Fibroblast of the aortic adventitia (primary cell): ENCODE measurements at places on chromosomes 1 and 21. TPM values are rescaled to one million over a fixed set of nuclear protein-coding genes. Genes with fewer than 3 reads are reported as not detected.

The GRIK3 gene
- not detected in 2 replicates for total RNA-seq

The RAB42 gene
- total RNA-seq: 1.6 and 3.4 TPM in 2 replicates

The GJA5 gene
- total RNA-seq: 0.74 TPM in 1 of 2 replicates, not detected in the other

The USP16 gene
- 47.9 and 50.9 TPM in 2 replicates for total RNA-seq

The CHIA gene
- total RNA-seq: not detected in 2 replicates

The SAMD13 gene
- 1.4 and 3.1 TPM in 2 replicates for total RNA-seq

The IVL gene
- not detected in 2 replicates for total RNA-seq

The C8B gene
- total RNA-seq: not detected in 2 replicates

The CELA3B gene
- not detected in 2 replicates for total RNA-seq

The MRPL39 gene
- total RNA-seq: 7.6 and 36.1 TPM in 2 replicates

- peak; percentile 95 for DNase-seq
These were observed 20.2 kb downstream of the NUAK2 start for GRCh38 chr1:205301205-205301821.

- DNase-seq: no peak
These were observed 242.7 kb upstream of the USP24 start for GRCh38 chr1:55457874-55458273.

DNA sequence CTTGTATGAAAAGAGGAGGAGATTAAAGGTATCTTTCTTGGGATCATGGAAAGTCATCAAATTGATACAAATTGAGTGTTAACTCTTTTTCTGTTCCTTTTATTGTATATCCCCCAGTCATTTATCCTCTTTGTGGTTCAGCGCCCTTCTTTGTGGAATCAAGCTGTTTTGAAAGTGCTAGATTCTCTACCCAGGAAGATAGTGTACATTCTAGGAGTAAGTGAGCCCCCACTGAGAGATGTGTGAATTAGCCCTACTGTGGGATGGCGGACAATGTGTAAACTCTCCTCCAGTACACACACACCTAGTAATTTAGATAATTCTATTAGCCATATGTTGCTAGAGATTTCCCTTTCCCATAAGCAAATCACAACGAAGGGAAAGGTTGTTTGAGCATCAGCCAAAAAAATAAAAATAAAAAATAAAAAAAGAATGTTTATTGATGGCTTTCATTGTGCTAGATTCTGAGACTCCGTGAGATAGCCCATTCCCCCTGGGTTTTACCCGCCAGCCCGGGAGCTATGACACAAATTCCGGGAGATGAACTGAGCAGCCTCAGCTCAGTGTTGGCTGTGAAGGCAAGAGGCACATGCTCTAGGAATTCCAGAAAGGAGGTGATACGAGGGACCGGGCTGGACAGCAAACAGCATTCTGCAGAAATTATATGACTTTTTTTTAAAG, 378.4 kb upstream of the RUNX1 start:
- peak; percentile 34 for DNase-seq

- no peak for DNase-seq
These were observed 1.7 kb upstream of the DUSP10 start for GRCh38 chr1:221743416-221744208.

DNA sequence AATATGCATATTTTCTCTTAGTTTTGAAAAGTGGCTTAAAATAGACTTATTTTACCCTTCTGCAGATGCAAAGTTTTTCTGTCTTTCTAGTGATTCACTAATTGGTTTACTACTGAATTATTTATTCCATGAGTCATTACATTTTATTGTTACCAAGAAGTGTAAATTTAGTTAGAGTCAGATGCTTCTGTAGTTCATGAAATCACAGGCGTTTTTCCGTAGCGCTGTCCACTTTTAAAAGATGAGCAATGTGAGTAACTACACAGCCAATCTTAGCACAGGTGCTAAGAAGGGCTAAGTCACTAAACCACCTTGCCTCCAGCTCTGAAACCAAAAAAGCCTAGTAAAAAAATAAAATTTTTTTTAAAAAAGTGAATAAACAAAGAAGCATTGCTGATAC, 24.7 kb downstream of the RGS13 start:
- DNase-seq: no peak

DNA sequence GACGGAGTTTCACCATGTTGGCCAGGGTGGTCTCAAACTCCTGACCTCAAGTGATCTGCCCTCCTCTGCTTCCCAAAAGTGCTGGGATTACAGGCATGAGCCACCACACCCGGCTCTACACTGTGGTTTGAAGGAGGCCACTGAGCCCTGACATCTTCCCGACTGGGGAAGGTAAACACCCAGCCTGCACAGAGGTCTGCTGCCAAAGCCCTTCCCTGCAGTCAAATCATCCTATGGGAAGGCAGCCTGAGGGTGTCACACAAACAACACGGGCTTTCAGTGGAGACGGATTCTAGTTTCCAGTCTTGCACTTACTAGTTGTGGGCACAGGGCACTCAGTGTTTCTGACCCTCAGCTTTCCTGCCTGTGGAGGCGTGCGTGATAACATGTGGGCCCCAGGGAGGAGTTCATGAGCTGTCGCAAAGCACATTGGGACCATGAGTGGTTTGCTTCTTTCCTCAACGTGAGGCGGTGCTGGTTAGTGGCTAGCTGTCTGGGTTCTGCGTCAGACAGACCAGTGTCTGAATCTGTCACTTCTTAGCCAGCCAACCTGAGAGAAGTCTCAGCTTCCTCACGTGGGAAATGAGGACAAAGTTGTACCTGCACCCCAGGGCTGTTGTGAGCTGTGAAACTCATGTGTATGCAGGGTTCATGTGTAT, 21.5 kb upstream of the OPRD1 start:
- DNase-seq: no peak

DNA sequence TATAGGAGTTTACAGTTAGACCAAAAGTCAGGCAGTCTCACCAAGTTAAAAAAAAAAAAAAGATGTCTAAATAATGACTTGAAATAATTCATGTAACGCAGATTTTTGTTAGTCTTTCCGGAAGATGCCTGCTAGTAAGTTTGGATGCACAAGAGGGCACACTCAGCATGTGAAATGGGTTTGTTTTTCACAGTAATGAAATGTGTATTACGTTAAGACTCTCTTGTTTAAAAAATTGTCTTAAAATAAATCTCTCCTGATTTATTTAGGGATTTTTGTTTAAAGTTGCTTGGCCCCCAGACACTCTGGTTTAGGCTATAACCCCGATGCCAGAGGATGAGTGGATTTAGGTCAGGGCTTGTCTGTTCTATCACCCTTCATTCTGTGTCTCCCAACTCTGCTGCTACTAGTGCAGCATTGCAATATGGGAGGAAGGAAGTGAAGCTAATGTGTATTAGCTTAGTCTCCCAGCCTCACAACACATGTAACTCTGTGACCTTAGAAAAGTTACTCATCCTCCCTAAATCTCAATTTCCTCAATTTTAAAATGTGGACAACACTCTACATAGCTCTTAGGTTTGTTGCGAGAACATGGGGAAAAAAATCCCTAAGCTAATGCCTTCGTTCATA, 25.7 kb downstream of the CTH start:
- DNase-seq: peak; percentile 77

DNA sequence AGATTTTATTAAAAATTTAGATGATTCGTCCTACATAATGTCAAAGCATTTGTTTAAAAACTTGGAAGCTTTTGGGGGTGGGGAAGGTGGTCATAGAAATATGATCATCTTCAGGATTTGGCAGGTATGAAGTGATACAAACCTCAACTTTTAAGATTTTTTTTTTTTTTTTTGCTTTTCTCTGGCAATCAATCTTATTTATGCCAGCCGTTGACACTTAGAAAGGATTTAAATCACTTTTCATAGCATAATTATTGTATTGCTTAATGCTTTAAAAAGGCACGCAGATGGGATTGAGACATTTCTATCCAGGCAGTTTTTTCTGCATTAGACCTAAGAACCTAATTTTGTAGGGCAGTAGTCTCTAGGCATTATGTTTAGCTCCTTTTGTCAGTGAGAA, 19.7 kb downstream of the MRPS6 start:
- no peak for DNase-seq

DNA sequence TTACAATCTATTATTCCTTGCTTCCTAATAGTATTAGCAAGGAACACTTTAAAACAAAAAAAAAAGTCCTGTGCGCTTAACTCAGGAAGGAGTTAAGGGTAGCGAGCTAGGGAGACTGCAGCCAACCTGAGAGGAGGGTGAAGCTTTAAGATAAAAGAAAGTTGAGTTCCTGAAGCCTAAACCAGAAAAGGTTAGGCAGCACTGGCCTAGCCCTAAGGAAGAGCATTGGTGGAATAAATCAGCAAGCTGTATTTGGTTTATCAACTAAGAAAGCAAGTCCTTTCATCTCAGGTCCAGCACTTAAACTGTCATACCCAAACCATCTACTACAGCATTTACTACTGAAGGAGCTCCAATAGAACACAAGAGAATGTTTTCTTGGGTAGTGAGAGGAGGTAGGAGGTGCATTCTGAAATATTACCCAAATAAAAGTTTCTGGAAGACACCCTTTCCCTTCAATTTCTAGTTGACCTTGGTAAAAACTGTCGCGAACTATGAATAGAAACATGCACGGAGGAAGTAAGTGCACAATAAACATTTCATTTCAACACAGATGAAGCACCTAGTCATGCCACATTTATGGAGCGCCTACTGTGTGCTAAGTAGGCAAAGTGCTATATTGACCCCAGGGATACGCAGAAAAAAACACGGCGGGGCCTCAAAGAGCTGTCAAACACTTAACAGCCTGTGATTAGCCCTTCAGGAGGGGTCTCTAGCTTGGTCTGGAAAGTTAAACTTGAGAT, 1.3 kb downstream of the GLRX2 start:
- DNase-seq: peak; percentile 27

- DNase-seq: no peak
These were observed 17.1 kb downstream of the RNF115 start for GRCh38 chr1:145806844-145807243.

- DNase-seq: no peak
These were observed 130.1 kb upstream of the ERG start for GRCh38 chr21:38628349-38628748.

GRCh38 chr1:76950306-76950705, 83.0 kb downstream of the ST6GALNAC5 start:
- DNase-seq: no peak

DNA sequence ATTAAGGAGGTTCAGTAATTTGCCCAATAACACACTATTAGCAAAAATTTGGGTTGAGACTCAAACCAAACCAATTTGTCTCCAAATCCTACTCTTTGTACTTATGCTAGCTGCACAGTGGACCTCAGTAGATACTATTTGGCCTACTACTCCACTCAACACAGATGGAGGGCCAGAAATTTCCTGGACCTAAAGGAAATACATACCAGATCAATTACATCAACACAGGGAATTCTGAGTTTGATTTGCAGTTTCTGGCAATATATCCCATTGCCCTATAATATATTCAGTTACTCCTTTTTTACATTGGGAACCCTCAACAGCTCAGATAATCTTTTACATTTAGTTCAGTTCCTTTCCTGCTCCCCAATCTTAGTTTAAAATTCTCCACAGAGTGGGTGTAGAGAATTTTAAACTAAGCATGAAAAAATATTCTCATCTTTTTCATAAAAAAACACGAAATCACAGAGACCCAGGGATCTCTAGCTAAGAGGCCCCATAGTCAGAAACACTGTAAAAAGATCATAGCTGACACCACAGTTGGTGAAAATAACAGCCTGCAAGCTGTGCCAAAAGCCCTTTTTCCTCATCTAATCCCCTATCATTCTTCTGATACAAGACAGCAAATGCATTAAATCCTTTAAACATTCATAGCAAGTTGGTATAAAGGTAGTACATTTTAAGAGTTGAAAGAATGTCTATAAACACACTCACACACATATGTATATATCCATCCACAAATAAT, 317.7 kb upstream of the ESRRG start:
- DNase-seq: peak; percentile 1

- no peak for DNase-seq
These were observed 3.9 kb upstream of the LRRC52 start for GRCh38 chr1:165539908-165540307.

DNA sequence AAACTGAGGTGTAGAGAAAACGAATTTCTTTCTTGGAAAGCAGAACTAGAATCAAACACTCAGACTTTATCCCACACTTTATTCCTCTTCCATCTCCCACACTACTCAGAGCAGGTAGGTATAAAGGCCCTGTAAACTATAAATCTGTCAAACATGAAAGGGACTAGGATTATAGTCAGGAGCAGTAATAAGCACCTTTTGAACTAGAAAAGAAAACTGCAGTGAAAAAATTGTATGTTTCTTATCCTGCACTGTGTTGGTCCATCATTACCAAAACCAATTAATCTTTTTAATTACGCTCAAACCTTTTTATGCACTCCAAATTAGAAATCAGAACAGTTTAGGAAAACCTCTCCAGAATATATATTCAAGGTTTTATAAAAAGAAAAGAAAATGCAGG, 47.6 kb downstream of the LPAR3 start:
- DNase-seq: no peak

DNA sequence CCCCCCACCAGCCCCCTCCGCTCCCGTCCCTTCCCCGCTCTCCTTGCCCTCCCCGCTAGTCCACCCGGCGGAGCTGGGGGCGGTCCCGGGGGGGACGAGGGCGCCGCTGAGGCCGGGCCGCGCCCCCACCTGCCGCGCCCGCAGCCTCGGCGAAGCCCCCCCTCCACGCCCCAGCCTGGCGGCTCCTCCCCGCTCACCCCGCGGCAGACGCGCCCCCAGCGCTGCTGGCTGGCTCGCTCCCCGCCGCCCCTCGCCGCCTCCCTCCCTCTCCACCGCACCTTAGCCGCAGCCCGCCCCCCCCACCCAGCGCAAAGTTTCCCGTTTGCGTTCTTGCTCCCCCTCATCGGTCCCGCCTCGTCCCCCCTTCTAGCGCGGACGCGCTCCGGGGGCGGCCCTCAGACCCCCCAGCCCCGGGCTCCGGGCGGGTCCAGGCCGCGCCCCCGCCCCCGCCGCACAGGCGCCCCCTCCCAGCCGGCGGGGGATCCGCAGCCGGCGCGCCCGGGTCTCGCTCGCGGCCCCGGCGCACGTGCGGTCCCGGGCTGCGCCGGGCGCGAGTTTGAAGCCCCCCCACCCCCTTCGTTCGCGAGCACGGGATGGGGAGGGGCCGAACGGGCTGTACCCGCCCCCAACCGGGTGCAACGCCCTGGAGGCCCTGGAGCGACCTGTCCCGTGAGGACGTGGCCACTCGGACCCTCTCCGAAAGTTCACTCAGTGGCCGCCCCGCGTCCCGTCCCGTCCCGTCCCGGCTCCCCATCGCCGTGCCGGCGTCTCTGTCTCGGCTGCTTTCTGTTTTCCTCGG, 623 bp downstream of the PTPRF start:
- no peak for DNase-seq

GRCh38 chr1:67952071-67952470, 98.4 kb downstream of the DIRAS3 start:
- peak; percentile 55 for DNase-seq

DNA sequence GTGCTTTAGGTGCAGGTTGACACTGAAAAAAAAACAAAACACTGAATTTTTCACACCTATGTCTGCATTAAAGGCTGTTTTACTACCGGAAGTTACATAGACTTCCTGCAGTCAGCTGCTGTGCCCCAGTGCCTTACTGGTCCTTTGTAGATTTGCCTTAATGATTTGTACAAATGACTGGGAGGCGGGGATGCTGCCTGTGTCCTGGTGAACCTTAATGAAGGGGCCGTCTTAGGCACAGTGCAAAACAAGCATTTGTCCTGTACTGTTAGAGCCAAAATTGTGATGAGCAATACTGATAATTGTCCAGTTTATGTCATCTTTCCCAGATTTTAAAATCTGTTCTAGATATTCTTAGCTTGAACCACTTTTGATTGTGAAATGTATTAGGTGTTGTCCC, 90.9 kb upstream of the PGD start:
- DNase-seq: peak; percentile 4
